ENCODE measurements at places on chromosomes 2 and 18. TPM values are rescaled to one million over a fixed set of nuclear protein-coding genes. Genes with fewer than 3 reads are reported as not detected.

The HOXD8 gene
- not detected for polyA plus RNA-seq

The BCL2L11 gene
- 16.2 TPM for polyA plus RNA-seq

The MERTK gene
- not detected for polyA plus RNA-seq

The KCNE4 gene
- not detected for polyA plus RNA-seq

GRCh38 chr2:157447741-157448140, 3.9 kb upstream of the CYTIP start:
- H3K27me3 ChIP-seq: no peaks in the 10 kb centered on the region
- H3K4me1 ChIP-seq: peaks cover 51% of the 10 kb centered on the region
- no peak for DNase-seq
- peak overlapping the region; percentile 60 for H3K27ac ChIP-seq

DNA sequence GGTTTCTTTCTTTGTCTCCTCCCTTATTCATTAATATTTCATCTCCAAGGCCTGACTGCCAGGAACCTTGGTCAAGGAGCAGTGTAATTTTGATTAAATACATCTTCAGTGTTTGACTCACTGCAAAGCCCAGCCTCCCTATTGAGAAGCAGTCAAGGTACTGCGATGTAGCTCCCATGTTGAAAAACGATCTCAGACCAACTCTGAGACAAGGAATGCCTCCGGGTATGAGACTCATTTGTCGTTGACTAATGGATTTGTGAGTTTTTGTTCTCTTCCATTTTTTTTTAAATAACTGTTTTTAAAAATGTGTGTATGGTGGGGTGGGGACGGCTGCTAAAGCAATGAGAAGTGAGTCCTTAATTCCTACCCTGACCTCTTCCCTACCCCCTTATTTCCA, 361.6 kb downstream of the SOX11 start:
- no peak for DNase-seq
- peaks cover 3% of the 10 kb centered on the region for H3K27me3 ChIP-seq

DNA sequence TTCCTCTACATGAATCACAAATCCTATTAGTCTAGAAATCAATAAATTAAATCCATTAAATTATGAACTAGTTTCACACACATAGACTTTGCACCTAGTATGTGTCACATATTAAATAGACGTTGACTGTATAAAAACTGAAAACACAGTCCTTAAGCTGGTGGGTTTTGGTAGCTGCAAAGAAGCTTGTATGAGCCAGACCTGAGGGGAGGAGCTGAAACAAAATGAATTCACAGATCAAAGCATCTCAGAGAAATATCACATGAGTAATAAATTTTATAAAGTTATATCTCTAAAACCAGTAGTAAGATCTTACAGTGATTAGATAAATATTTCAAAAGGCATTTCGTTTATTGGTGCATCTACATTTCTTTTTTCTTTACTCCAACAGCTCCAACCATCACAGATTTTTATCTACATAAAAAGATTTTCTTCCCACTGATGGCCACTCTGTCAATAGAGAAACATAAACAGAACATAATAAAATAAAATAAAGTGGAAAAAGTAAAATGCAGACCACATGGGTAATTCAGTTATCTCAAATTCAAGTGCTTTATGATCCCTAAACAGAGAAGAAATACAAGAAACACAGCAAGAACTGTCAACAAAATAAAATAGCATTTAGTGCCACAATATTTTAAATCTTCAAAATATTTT, 420.0 kb upstream of the CYRIA start:
- H3K27me3 ChIP-seq: no peaks in the 10 kb centered on the region
- no peak for DNase-seq
- no peak overlapping the region for H3K4me3 ChIP-seq
- H3K36me3 ChIP-seq: no peaks in the 10 kb centered on the region
- no peak overlapping the region for H3K27ac ChIP-seq

DNA sequence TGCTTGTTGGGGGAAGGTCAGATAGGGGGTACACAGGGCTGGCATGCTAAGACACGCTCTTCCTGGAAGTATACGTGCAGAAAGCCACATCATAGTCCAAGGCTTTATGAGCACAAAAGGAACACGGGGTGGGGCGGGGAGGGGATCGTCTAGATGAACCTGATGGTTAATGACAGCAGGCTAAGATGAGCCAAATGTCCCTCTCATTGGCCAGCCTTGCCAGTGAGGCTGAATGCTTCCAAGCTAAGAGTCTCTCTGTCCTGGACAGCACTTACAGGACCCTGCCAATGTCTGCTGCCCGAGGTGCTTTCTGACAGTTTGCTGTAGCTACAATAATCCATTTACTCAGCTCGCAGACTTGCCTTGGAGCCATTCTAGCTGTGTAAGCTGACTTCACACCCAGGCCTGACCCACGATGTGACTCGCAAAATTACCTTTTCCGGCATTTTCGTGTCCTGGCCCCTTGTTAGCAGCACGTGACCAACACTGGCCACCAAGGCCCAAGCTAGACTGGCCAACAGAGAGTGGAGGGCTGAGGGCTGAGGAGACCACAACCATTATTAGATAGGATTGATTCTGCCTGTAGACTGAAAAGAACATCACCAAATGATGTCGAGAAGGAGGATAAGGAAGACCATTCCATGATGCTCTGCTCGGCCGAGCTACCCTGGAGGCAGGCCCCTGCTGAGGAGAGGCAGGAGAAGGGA, 84.2 kb downstream of the MALT1 start:
- no peaks in the 10 kb centered on the region for H3K27me3 ChIP-seq
- peak overlapping the region; percentile 59 for H3K4me3 ChIP-seq
- H3K27ac ChIP-seq: peak overlapping the region; percentile 86
- peaks cover 3% of the 10 kb centered on the region for H3K36me3 ChIP-seq

Measured in naive thymus-derived CD8-positive, alpha-beta T cell (primary cell).